NCI-H510A (cell line): ENCODE measurements at places on chromosomes 11 and 22.

GRCh38 chr11:45816614-45817013, 11.7 kb downstream of the SLC35C1 start:
- DNase-seq: no peak

- DNase-seq: no peak
These were observed 36.3 kb downstream of the SLC5A1 start for GRCh38 chr22:32079130-32080089.

GRCh38 chr11:72102946-72103753, at the start of gene LAMTOR1:
Gene LAMTOR1 (minus strand): TSS chr11:72103297. CDS start chr11:72103224, 73 bp downstream.
- DNase-seq: peak; percentile 98

DNA sequence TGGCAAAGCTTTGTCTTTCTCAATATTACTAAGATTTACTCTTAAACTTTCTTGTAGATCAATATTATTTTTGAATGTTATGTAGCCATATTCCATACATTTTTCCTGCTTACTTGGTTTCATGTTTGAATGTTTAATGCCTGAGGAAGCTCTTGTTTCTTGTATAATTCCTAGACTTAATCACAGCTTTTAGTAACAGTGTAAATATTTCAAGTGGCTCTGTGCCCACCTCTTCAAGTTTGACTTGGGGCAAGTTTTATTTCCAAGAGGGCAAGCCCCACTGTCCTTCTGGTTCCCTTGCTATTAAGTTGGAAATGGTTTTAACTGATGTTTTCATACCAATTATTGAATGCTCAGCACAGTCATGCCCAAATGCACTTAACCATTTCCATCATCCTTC, 1004.1 kb downstream of the OPCML start:
- no peak for DNase-seq

DNA sequence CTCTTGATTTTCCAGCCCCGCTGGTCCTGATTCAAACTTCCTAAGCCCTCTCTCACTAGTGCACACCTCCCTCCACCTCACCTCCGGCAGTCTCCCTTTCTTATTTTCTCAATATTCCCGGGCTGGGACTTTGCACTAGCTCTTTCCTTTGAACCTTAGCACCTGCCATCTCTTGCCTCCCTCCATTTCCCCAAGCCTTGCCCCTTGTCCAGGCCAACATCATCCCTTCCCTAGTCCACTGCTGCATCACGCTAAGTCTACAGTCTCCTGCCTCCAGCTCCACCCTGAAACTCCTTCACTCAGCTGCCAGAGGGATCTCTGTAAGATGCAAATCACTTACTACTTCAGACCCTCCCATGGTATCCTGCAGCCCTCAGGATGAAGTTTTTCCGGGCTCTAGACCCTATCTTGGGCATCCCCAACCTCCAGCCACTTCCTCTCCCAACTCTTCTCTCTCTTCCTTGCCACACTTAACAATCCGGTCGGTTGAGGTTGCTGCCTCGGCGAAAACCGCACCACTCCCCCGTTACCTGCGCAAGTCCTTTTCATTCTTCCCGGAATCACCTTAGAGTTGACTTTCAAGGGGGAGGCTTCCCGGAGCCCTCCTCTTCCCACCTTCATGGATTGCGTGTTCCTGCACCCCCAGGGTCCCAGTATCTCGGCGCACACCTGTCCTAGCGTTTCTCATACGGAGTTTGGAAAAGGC, 42.7 kb downstream of the NECTIN1 start:
- no peak for DNase-seq
